ENCODE measurements at places on chromosomes 11 and 22.

DNA sequence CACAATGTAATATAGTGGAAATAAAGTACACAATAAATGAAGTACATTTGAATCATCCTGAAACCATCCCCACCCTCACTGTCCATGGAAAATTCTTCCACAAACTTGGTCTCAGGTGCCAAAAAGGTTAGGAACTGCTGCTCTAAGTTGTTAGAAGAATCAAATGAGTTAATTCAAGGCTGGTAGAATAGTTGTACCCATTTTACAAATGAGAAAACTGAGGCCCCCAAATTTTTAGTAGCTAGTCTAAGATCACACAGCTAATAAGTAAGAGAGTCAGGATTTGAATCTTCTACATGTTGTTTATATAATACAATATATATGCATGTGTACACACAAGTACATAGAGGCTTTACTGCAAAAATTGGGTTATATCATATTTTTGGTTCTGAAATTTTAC lies 43.1 kb downstream of the MIAT start:
- DNase-seq, result no peak

DNA sequence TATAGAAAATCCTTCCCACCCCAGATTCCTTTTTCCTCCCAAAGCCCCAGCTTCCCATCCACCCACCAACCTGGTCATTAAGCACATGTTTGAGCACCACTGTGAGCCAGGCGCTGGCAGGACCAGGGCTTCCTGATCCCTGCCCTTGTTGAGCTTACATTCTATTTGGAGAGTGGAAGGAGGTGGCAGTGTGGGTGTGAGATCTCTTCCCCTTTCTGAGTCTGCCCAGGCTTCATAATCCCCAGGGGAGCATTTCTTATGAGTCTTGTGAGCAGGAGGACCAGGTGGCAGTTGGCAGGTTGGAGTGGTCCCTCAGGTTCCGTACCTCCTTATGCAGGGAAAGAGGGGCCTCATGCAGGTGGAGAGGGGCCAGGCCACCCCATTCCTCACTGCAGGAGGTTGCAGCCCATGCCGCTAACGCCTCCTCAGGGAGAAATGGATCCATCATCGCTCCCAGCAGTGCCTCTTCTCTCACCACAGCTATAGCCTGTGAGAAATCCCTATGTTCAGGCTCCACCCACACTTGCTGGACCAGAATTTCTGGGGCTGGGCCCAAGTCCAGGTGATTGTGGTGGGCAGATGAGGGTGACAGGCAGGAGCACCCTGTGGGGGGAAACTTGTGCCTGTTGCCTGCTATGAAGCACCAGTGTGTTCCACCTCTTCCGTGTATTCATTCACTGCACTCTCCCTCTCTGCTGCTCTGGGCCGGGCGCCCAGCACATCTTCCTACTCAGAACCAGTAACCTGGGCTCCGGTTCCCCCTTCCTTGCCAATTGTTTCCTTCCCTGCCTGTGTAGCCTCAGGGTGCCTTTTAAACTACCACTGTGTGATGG lies 23.5 kb downstream of the UBE2L3 start:
- DNase-seq, result no peak

DNA sequence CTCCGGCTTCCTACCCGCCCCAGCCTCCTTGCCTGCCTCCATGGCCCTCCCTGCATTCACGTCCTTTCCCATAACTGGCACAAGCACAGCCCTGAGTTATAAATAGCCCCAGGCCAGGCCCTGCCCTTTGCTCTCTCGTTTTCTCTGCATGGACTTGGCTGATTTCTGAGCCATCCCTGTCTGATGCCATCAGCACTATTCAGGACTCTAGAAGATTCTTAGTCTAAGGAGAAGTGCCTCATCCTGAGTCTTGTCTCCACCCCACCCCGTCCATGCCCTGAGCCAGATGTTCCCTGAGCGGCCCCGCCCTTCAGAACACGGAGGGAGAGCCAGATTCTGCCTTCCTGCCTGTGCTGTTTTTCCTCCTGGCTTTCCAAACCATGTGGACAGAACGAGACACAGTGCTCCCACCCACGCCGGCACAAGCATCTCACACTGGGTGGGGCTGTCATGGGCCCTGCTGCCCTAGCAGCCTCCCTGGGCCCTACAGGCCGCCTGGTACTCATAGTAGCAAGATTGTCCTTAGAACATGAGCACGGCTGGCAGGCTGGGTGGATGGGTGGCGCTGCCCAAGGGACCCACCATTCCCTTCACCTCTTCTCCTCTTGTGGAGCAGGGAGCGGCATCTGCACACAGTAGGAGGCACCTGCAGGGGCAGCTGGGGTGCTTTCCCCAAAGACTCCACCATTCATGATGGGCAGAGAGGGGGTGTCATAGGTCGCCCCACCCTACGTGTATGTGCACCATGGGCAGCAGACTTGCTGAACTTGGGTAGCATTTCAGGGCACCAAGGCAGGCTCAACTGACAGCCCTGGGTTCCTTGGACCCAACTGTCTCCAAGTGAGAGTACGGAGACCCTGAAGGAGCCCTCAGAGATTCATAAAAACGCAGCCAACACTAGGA lies 76.9 kb downstream of the BCR start:
- DNase-seq, result no peak

GRCh38 chr11:32820497-32820896 lies 9.2 kb upstream of the PRRG4 start:
- DNase-seq, result no peak

GRCh38 chr22:40008726-40009291 lies 14.1 kb downstream of the FAM83F start:
- no peak for DNase-seq

DNA sequence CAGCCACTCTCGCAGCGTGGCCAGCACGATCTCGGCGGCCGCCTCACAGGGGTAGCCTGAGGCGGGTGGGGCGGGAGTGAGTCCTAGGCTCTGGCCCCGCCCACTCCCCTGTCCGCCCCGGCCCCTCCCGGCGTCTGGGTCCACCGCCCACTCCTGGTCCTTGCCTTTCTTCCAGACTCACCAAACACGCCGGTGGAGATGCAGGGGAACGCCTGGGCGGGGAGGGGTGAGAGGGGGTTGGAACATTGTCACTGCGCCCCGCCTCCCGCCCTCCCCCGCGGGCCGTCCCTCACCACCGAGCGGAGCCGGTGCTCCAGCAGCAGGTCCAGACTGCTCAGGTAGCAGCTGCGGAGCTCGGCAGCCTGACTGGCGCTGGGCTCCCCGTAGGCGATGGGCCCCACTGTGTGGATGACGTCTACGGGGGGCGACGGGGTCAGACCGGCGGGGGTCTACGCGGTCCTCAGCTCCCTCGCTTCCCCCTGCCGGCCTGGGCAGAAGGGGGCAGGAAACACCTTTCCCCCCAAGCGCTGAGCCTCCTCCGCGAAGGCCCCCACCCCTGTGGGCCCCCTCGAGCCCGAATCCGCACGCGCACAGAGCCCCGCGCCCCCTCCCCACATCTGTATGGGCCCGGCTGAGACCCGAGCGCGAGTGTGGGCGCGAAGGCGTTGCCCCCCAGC lies 13.2 kb downstream of the OTUB1 start:
- no peak for DNase-seq

DNA sequence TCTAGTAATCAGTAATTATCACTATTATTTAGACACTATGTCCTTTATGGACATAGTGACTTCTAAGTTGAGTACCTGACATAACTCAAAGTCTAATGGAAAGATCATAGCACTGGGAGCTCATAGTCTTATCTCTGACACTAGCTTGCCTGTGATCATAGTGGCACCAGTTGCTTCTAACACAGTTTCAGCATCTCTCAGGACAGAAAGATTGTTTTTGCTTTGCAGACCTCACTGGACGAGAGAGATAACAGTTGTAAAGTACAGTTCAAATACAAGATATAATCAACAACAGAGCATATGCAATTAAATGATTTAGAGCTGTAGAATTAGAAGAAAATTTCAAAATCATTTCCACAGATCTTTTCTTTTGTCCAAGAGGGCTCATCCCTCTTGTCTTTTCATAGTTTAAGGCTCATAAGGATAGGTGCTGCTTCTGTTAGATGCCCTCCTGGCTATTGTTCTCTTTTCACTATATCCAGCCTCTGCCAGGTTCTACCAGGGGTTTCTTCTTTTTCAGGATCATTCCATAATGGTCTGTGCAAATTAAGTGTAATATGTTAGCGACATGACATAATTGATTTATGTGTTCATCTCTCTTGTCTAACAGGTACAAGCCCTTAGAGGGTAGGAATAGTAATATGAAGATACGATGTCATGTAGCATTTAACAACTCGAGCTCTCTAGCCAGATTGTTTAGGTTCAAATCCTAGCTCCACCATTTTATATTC lies 1175.4 kb upstream of the TENM4 start:
- DNase-seq, result no peak

- DNase-seq, result no peak
Measured at GRCh38 chr11:12990162-12990480, 19.0 kb upstream of the RASSF10 start.

GRCh38 chr22:49701380-49702067 lies 126.1 kb downstream of the BRD1 start:
- no peak for DNase-seq

Measured in GM18507 (cell line).